Keratinocyte (primary cell): ENCODE measurements at places on chromosomes 5 and 9.

DNA sequence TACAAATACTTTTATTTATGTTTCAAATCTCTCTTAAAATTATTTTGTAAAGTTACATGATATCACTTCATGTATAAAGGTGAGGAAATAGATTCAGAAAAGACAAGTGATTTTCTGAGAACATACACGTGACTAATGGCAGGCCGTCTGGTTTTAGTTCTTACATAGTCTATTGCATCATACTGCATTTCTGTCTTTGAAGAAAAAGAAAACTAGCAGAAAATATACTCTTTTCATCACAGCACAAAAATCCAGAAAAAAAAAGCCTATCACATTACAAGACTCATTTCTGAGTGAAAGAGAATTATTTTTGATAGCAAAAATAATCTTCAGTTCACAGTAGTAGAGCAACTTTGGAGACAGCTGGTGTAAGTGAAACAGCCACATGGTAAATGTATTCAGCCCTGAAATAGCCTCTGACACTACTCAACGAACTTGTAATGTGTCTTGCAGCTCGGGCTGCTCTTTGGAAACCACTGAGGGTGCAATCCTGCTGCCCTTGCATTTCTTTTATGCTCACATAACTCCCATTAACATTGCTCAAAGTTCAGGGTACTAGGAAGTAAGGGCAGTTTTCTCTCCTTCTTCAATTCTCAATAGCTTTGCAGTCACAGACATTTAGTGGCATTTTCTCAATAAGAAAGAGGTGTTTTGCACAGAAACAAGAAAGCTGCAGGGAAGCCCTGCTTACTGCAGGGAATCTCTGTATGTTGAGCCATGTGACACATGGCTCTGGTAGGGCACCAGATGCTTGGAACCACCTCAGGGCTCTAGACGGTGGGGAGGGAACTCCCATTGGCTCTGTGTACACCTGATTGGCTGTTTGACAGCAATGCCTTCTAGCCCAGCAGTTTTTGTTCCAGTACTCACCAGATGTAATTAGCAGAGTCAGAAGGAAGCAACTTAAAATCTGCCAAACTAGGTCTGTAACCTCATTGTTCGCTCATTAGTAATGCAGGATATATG, 845.3 kb upstream of the PTPRD start:
- DNase-seq = no peak

- DNase-seq = no peak
These were observed 212.5 kb downstream of the GAS1 start for GRCh38 chr9:86734771-86735170.

DNA sequence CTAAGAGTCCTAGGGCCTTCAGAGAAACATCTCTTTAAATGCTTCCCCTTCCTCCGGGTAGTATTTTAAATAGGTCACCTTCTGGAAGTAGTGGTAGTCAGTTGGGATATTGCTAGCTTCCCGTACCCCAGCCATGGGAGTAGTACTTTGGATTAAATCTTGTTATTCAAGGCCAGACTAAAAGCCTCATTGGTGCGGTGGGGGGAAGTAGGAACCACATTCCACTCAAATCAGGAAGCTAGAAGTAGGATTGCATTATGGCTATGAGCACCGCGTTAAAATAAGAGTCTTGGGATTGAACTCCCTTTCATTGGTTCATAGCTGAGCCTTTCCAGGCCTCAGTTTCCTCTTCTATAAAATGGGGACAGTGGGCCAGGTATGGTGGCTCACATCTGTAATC, 6.7 kb downstream of the KCNIP1 start:
- DNase-seq = no peak

- DNase-seq = no peak
These were observed 16.3 kb downstream of the SDHA start for GRCh38 chr5:234450-234849.

- no peak for DNase-seq
These were observed 368.3 kb upstream of the SPATA31A5 start for GRCh38 chr9:60545878-60546385.

DNA sequence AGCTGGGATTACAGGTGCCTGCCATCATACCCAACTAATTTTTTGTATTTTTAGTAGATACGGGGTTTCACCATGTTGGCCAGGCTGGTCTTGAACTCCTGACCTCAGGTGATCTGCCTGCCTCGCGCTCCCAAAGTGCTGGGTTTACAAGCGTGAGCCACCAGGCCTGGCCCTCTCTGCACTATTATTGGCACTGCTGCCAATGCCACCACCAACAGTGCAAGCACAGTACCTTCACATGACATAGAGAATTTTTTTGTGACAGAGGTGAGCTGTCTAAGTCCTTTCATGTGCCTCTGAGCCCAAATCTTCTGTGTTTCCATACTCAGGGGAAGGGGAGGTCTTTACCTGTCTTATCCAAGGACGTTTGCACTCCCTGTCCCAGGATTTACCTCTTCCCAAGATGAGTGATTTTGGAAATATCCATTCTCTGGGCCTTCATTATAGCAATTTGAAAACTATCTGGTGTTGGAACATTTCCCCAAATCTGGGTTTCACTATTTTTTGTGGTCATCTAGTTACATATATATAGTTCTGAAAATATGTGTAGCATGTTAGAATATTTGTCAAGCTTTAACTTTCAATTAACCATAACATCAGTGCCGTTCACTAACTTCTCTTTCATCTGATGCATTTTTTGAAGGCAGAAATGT, 5.4 kb upstream of the CD180 start:
- no peak for DNase-seq

GRCh38 chr5:30390095-30390494, 803.4 kb upstream of the CDH6 start:
- peak; percentile 25 for DNase-seq

GRCh38 chr5:159786901-159787691, 129.2 kb upstream of the ADRA1B start:
- DNase-seq = no peak

- DNase-seq = no peak
These were observed 32.9 kb downstream of the OCLN start for GRCh38 chr5:69525490-69525889.

GRCh38 chr5:156137071-156137869, 189.7 kb upstream of the SGCD start:
- DNase-seq = no peak

- DNase-seq = peak; percentile 23
These were observed 298.5 kb upstream of the CDH18 start for GRCh38 chr5:20286512-20286911.

DNA sequence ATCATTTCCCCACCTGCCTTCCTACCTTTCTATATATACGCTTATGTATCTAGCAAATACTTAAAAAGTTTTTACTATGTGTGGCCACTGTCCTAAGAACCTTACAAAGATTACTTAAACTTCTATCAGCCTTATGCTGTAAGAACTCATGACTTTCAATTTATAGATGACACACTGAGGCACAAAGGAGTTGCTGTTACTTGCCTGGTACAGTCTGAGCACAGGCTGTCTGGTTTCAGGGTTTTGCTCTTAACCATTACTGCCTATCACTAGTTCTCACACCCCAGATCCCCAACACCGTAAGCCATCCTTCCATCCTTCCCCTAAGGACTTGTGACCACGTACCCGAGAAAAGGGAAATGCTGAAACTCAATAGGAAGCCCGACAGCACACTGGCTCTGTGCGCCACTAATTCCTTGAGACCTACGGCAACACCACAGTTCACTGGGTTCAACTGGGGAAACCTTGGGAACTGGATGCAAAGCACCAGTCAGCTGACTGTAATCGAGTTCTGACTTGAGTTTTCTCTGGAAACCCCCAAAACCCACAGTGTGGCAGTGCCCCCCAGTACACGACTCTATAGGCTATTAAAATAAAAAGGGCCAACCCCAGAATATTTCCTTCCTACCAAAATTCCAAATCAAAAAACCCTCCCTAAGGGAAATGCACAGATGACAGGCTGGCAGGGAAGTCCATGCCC, 56.0 kb downstream of the AUH start:
- no peak for DNase-seq

- DNase-seq = no peak
These were observed 24.5 kb downstream of the ADAMTS12 start for GRCh38 chr5:33867241-33867640.

DNA sequence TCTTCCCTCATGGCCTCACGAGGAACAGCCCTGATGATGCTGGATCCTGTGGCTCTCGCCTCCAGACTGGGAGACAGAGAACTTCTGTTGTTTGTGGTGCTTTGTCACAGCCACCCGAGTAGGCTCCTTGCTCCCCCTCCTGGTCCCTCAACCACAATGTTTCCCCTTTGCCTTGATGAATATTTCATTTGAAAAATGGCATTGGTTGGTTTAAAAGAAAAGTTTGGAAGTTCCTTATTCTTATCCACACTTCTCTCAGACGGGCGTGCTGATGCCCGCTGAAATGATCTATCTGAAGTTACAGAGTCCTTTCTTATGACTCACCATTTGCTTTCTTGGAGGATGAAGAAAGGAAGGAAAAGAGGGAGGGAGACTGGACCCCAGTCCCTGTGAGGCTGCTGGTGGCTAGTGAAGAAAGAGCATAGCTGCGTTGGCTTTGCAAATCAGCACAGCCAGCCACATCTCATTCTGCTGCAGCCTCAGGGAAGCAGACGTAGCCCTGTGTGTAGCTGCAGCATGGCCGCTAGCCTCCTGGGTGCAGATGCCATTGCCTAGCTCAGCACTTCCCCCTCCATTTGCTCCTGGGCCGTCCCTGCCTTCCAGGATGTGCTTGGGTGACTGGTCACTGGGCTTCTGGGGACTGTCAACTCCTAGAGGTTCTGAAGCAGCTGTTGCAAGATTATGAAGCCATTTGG, 185.9 kb downstream of the ERCC6L2 start:
- DNase-seq = no peak

DNA sequence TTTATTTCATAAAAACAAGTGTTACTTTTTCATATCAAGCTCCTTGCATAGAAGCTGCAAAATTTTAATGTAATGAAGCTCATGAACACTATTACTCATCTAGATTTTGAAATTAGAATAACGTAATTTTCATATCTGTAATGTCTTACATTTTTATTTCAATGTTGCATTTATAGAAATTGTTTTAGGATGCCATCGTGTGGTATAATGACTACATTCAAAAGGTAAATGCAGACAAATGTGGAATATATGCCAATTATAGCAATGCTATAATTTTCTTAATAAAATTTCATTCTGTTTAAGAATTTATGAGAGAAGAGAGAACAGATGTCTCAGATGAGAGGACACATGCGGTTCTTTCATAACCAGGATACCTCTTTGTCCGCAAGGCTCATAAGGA, 230.2 kb downstream of the TMEM232 start:
- no peak for DNase-seq

DNA sequence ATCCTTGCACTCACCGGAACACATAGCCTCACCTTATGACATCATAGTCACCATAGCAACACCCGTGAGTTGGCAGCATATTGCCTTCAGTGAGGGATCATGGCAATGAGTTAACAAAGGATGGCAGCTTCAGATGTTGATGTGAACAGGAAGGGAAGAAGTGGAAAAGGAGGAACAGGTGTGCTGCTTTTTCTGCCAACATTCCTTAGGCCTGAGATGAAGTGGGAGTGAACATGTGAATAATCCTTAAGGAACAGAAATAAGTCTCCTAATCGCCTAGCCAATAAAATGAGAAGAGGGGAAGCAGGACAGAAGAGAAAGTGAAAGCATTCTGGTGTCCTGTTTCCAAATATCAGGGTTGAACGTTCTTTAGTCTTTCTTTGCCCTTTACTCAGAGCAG, 360.0 kb downstream of the BRINP1 start:
- DNase-seq = peak; percentile 7
